Right renal pelvis (tissue), 4 donors: ENCODE measurements at places on chromosomes 7 and 10. TPM values are rescaled to one million over a fixed set of nuclear protein-coding genes. Genes with fewer than 3 reads are reported as not detected.

Gene ZNF117
- 36.9 TPM for polyA plus RNA-seq

DNA sequence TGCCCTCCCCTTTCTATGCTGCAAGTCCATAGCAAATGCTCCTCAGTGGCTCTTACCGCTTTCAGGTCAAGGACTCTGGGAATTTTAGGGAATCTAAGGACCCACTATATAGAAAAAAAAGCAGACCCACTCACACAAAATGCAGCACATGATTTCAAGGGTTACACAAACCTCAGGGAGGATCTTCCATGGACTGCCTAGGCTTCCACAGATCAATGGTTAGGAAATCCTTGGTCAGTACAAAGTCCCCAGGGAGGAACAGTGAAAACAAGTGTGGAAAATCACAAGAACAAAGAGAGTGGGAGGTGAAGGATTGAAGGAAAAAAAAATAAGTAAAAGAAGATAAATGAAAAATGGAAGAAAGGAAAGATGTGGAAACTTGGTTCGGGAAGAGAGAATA, 188.4 kb downstream of the AHR start:
- DNase-seq: no peak

Gene MTG1
- 67.8 TPM for polyA plus RNA-seq

DNA sequence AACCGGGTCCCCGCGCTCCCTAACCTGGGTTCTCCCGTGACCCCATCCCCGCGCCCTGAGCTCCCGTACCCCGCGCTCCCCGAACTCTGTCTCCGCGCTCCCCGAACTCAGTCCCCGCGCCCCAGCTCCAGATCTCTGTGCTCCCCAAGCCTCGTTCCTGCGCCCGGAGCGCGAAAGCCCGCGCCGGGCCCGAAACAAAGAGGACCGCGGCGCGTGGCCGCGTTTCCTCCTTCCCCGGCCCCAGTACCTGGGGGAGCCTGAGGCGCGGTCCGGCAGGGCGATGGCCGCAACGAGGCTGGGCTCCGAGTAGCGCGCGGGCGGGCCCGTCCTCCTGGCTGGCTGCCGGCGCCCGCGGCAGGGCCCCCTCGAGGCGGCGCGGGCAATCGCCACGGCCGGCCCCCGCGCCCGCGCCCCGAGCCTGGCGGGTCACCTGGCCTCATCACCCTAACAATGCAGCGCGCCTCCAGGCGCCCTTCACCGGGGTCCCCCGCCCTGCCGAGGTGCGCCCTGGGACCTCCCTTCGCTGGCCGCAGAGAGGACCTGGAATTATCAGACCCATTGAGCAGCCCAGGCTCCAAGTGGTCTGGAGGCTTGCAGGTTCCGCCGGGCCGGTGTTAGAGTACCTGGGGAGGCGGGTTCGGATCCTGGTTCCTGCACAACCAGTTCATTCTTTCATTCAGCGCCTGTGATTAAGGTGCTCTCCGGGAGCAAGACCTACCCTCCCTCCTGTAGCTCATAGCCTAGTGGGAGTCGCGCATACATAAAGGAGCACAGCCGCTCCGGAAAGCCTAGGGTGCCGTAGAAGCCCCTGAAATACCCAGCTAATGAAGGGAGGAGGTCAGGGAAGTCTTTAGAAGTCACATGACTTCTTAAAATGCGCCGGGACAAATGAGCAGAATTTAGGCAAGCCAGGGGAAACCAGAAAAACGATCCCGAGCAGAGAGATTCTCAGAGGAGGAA, at the start of gene TNS3:
TSS of gene TNS3 (minus strand) at position 308 of the 960 bp plus-strand sequence. CDS start 142,475 bp downstream, outside the sequence.
- no peak for DNase-seq

GRCh38 chr10:114258274-114258840, 19.3 kb downstream of the VWA2 start:
- peak; percentile 16 for DNase-seq

DNA sequence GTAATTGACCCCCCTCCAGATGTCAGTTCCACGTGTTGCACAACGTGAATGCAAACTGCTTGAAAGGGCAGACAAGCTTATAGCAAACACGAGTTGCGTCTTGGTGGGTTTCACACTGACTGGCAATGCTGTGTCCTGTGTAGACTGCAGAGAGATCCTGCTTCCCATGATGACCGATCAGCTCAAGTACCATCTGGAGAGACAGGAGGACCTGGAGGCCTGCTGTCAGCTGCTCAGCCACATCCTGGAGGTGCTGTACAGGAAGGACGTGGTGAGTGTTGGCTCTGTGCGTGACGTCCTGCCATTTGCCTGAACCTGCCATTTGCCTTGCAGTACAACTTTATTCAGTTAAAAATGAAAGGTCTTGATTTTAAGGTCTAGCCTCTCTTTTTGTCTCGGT, 71.1 kb downstream of the INSYN2A start:
- no peak for DNase-seq

DNA sequence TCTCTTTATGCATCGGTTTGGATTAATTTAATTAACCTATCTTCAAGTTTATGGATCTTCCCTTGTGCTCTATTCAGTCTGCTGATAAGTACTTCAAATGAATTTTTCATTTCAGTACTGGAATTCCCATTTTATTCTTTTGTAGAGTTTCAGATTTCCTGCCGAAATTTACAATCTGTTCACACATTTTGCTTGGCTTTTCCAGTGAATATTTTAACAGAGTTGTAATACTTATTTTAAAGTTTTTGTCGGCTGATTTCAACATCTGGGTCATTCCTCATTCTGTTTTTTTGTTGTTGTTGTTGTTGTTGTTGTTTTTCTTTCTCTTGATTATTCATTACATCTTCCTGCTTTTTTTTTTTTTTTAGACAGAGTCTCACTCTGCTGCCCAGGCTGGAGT, 89.9 kb upstream of the KCNMA1 start:
- no peak for DNase-seq

GRCh38 chr7:64655811-64656210, 10.1 kb upstream of the ZNF107 start:
- DNase-seq: no peak

DNA sequence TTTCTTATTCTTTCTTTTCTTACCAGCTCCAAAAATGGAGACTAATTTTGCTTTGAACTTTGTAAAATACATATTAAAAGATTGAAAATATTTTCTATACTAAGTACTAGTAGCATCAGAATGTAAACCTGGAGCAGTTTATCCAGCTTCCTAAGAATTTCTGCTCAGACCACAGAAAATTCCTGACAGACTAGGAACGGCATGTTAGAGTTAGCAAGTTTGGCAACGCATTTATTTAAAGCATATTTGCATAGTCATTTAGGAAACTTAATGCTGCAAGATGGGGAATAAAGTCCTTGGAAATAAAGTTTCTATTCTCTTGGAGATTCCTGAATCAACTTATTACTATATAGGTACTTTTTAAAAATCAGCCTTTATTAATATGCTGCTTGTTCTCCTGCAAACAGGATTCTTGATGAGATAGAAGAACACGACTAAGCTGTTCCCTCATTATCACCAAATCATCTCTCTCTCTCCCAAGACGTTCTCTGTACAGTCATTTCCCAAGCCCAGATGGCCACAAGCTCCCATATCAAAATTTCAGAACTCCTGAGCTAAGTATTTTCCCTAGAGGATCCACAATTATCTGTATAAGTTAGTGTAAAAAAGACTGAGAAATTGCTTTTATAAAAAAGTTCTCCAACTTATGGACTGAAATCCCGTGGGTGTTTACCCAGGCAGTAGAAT, 305.8 kb upstream of the NEBL start:
- no peak for DNase-seq

GRCh38 chr7:146146831-146147486, 30.4 kb downstream of the CNTNAP2 start:
- DNase-seq: peak; percentile 0

Gene ANKRD1
- polyA plus RNA-seq: 0.73 TPM

Gene PIP
- not detected for polyA plus RNA-seq

DNA sequence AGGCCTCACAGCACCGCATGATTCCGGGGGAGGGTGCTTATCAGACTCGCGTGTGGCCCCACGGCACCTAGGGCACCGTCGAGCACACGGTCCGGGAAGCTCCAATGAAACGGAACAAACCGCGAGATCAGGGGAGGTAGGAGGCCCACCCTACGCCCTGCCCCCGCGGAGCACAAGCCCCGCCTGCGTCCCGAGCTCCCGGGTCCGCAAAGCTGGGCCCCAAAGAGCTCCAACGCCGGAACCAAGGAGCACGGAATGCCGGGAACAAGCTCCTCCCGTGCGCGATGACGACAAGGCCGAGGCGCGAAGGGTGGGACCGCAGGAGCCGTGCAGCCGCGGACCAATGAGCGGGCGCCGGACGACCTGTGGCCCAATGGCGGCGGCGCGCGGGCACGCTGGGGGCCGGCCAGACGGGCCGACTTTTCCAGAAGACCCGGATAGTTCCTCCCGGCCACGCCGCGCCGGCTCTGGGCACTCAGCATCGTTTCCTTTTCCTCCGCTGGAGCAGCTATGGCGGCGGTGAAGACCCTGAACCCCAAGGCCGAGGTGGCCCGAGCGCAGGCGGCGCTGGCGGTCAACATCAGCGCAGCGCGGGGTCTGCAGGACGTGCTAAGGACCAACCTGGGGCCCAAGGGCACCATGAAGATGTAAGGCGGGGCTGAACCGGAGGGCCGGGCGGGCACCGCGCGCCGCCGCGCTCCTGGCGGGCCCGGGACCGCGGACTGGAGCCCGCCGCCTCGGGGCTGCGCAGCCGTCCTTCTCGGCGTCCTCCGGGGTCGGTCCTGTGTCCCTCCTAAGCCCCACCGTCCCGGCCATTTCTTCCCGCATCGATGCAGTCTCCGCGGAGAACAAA, at the start of the genes CCT6A and PSPH:
TSS of gene CCT6A (plus strand) at position 427 of the 853 bp plus-strand sequence. CDS start at position 511, 84 bp downstream.
TSS of gene PSPH (minus strand) at position 106 of the 853 bp plus-strand sequence. CDS start 30,232 bp downstream, outside the sequence.
- DNase-seq: peak; percentile 93

- DNase-seq: no peak
These were observed 88.6 kb upstream of the KCNIP2 start for GRCh38 chr10:101932183-101932582.

- DNase-seq: no peak
These were observed 56.4 kb downstream of the ETV1 start for GRCh38 chr7:13933091-13933490.

Gene OR9A2
- not detected for polyA plus RNA-seq

DNA sequence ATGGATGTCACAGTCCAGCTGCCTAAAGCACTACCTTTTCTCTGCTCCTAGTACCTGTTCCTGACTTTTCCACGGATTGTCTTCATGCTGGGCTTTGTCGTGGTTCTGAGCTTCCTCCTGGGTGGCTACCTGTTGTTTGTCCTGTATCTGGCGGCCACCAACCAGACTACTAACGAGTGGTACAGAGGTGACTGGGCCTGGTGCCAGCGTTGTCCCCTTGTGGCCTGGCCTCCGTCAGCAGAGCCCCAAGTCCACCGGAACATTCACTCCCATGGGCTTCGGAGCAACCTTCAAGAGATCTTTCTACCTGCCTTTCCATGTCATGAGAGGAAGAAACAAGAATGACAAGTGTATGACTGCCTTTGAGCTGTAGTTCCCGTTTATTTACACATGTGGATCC, 1.3 kb upstream of the INTS15 start:
- DNase-seq: no peak

DNA sequence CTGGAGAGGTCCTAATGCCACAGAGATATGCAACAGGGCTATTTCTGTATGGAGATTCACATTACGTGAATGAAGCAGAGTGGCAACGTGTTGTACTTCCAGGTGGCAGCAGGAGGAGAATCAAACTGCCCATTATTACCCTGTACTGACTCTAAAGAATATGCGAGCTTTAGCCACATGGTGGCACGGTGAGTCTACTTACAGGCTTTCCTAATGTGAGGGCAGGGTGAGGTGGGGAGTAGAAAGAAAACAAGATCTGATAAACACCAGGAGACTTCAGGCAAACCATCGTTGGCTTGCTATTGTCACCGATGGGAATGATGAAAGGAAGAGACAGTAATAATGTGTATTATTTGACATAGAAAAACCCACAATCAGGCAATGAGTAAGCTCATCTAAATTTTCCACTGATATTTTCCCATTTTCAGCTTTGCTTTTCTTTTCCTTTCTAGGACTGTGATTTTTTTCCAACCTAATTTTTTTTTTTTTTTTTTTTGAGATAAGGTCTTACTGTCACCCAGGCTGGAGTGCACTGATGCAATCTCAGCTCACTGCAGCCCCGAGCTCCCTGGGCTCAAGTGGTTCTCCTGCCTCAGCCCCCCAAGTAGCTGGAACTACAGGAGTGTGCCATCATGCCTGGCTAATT, 164.3 kb downstream of the BTAF1 start:
- DNase-seq: peak; percentile 67

GRCh38 chr7:91247500-91247899, 16.7 kb upstream of the FZD1 start:
- no peak for DNase-seq

DNA sequence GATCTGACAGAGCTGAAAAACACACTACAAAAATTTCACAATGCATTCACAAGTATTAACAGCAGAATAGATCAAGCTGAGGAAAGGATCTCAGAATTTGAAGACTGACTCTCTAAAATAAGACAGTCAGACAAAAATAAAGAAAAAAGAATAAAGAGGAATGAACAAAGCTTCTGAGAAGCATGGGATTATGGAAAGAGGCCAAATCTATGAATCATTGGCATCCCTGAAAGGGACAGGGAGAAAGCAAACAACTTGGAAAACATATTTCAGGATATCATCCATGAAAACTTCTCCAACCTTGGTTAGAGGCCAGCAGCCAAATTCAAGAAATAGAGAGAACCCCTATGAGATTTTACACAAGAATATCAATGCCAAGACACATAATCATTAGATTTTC, 804.8 kb upstream of the IGFBP3 start:
- no peak for DNase-seq

Gene MSMB
- not detected for polyA plus RNA-seq

GRCh38 chr10:59276133-59276532, 86.2 kb downstream of the FAM13C start:
- no peak for DNase-seq

Gene IKZF5
- 25.9 TPM for polyA plus RNA-seq

Gene OR2F2
- not detected for polyA plus RNA-seq

Gene GLI3
- 15.3 TPM for polyA plus RNA-seq

GRCh38 chr10:24790599-24790998, 66.9 kb upstream of the ARHGAP21 start:
- no peak for DNase-seq

Gene HTR7
- polyA plus RNA-seq: 0.63 TPM

GRCh38 chr7:97107192-97107800, 10.2 kb upstream of the SDHAF3 start:
- DNase-seq: no peak

Gene CACNB2
- polyA plus RNA-seq: 3.2 TPM

DNA sequence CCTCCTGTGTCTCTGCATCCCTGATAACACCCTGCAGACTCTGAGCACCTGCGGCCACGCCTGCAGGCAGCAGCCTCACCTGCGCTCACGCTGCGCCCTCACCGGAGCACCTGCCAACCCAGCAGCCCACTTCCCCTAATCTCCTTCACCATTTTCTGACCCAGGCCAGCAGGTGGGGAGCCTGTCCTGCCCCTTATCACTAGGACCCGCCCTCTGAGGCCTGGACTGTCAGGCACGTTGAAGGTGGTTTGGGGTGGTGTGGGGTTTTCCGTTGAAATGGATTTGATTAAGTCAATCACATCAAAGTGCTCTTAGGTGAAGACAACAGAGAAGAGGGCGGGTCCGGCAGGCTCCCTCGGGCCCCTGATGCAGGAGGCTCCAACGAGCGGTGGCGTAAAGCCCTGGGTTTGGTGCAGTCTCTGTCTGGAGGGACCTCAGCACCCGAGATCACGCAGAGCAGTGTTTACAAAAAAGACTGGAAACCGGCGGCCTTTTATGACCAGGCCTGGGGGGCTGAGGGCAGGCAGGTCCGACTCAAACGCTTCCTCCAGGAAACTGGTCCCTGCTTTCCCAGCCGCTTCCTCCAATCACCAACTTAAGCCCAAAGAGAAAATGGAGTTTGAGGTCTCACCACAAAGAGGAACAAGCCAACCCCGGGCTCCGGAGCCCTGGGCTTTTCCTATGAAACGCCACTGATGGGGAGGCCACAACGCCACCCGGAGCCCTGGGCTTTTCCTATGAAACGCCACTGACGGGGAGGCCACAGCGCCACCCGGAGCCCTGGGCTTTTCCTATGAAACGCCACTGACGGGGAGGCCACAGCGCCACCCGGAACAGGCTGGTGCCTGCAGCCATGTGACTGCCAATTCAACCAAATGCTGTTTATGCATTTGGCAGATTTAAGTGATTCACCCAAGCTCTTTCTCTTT, 45.5 kb downstream of the DPYSL4 start:
- DNase-seq: no peak
